ENCODE measurements at places on chromosomes 4 and X. TPM values are rescaled to one million over a fixed set of nuclear protein-coding genes. Genes with fewer than 3 reads are reported as not detected.

DNA sequence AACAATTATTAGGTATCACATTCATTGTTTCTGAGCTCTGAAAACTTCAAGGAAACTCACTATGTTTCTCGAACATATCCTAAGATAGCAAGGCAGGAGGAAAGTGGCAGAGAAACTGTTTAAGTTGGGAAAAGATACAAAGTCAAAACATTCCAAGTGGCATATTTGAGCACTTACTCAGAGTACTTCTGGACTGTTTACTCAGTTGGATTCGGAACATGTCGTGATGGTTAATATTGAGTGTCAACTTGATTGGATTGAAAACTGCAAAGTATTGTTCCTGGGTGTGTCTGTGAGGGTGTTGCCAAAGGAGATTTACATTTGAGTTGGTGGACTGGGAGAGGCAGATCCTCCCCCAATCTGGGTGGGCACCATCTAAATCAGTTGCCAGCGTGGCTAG, 298.3 kb downstream of the IL1RAPL2 start:
- no peak for DNase-seq

DNA sequence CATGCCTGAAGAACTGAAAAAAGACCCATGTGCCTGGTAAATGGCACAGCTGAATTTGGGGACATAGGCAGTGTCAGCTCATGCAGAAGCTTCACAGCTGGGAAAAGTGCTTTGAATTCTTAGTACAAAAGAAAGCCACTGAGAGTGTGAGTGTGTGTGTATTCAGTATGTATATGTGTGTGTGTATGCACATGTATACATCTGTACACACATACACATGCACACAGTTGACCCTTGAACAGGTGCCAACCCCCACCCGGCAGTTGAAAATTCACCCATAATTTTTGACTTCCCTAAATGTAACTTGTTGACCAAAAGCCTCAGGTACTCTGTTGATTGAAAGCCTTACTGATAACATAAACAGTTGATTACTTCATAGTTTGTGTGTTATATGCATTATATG, 49.5 kb upstream of the ENPP6 start:
- no peak for DNase-seq

GRCh38 chr4:61827907-61828391, 627.8 kb downstream of the ADGRL3 start:
- DNase-seq, result no peak

GRCh38 chr4:40886931-40887763, 137.4 kb downstream of the NSUN7 start:
- DNase-seq, result no peak

DNA sequence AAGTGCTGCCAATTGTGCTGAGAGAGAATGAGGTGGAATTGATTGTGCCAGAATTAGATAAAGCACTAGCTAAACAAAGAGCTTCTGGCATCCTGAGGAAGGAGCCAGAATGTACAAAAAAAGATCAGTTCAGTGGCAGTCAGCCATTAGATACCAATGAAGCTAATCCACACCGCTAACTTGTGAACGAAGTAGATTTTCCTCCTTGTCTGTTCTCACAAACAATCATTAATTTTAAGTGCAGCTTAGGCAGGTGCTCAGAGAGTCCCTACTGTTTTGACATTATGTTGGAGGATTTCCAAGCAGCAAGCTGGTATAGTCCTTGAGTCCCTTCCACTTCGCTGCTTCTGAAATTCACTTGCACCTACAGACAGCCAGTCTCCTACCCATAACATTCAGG, 617.4 kb downstream of the CENPC start:
- DNase-seq, result no peak

- no peak for DNase-seq
Measured at GRCh38 chrX:48573690-48574269, 504 bp upstream of the RBM3 start.

DNA sequence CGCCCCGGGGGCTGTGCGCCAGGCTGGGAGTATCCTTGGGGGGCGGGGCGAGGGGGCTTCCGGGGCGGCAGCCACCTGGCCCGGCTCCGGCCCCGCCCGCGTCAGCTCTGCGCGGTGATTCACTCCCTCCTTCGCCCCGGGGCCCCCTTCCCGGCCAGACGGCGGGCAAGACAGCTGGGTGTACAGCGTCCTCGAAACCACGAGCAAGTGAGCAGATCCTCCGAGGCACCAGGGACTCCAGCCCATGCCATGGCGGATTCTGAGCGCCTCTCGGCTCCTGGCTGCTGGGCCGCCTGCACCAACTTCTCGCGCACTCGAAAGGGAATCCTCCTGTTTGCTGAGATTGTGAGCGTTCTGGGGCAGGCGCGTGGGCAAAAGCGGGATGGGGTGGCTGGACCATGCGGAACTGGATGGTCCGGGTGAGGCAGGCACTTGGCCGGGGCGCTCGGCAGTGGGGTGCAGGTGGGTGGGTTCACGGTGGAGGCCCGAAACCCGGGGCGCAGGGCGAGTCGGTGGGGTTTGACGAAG, at the start of gene PLP2:
Gene PLP2 (plus strand): TSS at position 147 of the 528 bp plus-strand sequence. CDS start 103 bp downstream, at position 250.
- peak; percentile 82 for DNase-seq

DNA sequence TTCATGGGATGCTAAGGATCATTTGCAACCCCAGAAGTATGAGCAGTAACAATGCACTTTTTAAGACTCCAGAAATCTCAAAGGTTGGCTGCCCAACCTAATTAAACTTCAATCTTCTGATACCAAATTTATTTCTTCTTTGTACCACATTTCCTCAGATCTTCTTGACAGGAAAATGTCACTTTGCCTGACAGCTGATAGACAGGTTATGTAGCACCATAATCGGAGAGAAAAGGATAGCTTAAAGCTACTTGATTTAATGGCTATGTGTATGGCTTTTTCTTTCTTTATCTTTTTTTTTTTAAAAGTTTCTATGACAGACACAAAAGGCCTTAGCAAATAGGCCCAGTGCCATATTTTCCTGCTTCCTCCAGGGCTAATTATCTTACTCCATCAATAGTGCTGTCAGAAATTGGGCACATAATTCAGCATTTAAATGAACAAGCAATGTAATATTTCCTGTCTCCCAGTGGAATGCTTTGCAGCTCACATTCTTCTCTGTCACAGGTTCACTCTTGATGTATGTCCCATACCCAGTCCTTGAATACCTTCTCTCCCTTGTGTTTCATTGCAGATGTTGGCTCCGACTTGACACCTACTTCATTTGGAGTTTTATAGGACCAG, 795.7 kb downstream of the ADGRL3 start:
- no peak for DNase-seq

DNA sequence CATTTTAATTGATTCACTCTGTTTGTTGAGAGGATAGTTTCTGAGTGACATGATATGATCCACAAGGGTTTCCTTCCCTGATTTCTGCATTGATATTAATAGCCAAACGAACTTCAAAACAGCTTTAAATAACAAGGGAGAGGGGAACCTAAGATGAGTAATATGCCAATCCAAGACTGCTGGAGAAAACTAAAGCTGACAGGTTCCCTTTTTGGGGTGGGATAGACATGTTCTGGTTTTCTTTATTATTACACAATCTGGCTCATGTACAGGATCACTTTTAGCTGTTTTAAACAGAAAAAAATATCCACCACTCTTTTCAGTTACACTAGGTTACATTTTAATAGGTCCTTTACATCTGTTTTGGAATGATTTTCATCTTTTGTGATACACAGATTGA, 182.2 kb downstream of the AR start:
- no peak for DNase-seq

GRCh38 chr4:15531792-15532191, 62.1 kb downstream of the CC2D2A start:
- DNase-seq, result no peak

- DNase-seq, result peak; percentile 34
Measured at GRCh38 chrX:16882169-16882568, 12.0 kb upstream of the RBBP7 start.

DNA sequence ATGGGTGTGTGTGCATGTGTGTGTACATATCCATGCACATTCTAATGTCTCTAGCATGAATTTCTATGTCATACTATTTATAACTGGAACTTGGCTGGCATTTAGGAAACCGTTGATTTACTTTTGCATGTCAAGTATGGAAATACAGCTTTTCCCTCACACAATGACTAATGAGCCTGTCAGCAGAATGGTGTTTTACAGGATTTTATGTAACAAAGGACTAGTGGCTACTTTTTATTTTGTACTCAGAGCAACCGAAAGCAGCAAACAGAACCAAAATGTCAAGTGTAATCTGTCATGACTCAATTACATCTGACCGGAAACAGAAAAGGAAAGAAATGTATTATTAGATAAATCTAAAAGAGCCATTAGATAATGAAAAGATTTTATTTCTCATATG, 1911.5 kb upstream of the AGA start:
- DNase-seq, result no peak

- DNase-seq, result peak; percentile 1
Measured at GRCh38 chr4:70365479-70365878, 4.9 kb downstream of the SMR3A start.

- no peak for DNase-seq
Measured at GRCh38 chrX:19677121-19677520, 161.8 kb upstream of the MAP3K15 start.

DNA sequence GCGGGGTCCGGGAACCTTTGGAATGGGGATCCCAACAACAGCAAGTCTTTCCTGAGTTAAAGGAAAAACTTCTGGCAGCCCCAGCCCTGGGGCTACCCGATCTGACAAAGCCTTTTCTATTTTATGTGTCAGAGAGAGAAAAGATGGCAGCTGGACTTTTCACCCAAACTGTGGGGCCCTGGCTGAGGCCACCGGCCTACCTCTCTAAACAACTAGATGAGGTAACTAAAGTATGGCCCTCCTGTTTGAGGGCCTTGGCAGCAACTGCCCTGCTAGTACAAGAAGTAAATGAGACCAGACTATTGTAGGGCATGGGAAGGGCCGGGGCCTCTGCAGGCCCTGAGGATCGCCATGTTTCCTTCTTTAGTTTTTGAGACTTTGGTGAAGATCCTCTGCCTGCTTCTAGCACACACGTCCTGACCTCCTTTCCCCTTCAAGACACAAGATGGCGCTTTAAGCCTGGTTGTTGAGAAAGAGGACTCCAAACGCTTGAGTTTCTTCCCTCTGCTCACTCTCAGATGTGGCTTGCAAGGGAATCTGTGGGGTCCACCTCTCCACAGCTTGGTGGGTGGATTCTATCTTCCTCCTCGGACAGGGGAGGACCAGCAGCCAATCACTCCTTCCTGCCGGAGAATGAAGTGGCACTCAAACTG, 18.5 kb upstream of the DRD5 start:
- peak; percentile 47 for DNase-seq

DCLK2 gene
- 0.31 TPM for total RNA-seq
